ENCODE measurements at places on chromosomes 12 and 14.

GRCh38 chr14:33693237-33693636, 257.6 kb downstream of the EGLN3 start:
- peak; percentile 63 for DNase-seq

- DNase-seq = no peak
Observed at GRCh38 chr12:46930101-46930500, 104.3 kb upstream of the SLC38A4 start.

- DNase-seq = no peak
Observed at GRCh38 chr12:114285554-114285953, 120.4 kb downstream of the TBX5 start.

- DNase-seq = no peak
Observed at GRCh38 chr12:57717131-57717530, 21.4 kb downstream of the AGAP2 start.

GRCh38 chr12:42236017-42236416, 2.0 kb downstream of the YAF2 start:
- no peak for DNase-seq

DNA sequence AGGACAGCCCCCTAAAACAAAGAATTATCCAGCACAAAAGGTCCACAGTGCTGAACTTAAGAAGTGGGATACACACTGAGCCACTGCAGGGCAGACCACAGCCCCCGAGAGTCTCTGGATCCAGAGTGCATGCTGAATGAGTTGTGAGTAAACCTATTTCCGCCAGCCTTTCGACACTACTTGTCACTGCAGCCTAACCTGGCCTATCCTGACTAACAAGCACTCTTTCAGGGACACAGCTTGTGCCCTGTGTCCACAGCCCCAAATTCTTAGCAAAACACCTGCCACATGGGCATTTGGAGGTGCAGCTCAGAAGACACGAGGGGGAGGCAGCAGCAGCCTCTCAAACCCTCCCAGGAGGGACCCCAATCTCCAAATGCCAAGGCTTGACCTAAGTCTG, 31.3 kb downstream of the ITPK1 start:
- DNase-seq = no peak

DNA sequence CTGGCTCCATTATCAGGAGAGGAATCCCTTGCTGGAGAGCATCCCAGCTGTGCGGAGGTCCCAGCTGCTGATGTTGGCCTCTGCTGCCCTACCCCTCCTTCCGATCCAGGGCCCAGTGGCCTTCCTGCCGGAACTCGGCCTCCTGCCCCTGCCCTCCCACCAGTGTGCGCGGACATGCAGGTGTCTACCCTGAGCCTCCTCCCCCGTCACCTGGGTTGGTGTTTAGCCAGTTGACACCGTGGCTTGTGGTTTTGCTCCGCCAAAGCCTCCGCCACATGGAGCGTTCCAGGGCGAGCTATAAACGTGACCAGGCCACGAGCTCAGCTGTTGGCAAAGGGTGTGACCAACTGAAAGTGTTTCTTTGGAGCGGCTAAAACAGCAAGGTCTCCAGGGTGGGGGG, 1104.3 kb downstream of the BCL11B start:
- no peak for DNase-seq

DNA sequence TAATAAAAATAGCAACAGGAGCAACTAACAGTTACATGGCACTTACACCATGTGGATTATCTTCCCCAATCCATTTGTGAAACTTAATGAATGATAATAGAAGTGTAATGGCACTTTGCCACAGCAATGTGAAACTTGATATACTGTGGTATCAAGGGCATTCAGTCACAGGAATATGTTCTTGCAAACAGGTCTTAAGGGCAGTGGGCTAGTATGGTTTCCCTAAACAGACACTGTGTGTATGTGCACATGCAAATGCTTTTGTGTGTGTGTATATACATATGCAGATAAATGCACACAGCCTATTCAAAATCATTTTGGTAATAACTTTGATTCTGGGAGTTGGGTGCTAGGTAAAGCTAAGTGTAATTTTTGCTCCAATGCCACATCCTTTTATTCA, 26.2 kb upstream of the ARHGAP5 start:
- no peak for DNase-seq

- no peak for DNase-seq
Observed at GRCh38 chr12:112349431-112349830, 32.8 kb downstream of the HECTD4 start.

GRCh38 chr12:6810758-6811157, 10.9 kb upstream of the GPR162 start:
- DNase-seq = no peak

GRCh38 chr12:45235087-45236025, 19.5 kb downstream of the ANO6 start:
- DNase-seq = no peak

DNA sequence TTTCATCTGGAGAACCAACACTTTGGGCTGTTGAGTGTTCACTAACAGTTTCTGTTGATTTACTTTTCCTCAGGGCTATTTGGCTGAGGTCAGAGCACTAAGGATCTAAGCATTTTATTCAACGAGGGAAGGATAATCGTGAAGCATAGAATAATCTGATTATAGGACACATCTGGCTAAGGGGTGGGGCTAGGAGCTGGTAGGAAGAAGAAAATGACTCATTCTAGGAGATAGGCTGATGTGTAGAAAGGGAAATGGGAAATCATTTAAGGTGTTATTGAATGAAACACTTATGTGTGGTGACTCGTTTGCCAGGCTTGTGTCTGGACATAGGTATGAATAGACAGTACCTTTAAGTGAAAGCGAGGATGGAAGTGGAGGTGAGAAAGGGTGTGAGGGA, 167.2 kb downstream of the ETNK1 start:
- no peak for DNase-seq

GRCh38 chr14:77498984-77499527, 440 bp upstream of the ISM2 start:
- DNase-seq = no peak

DNA sequence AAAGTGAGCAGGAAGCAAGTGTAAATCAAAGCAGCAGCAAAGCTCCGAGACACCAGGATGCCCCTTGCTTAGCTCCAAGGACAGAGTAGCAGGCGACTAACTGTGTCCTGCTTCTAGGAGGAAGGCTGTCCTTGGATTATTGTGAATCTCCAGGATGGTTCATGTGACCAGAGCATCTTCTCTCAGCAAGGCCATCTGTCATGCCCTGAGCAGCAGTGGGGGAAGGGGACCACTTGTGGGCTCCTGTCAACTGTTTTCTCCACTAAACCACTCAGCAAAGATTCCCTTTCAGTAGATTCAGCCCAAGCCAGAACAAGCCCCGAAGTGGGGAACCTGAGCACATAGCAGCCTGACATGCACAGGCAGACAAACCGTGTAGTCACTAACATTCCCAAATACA, 19.4 kb downstream of the MAP3K9 start:
- no peak for DNase-seq

GRCh38 chr12:28794211-28794610, 354.9 kb upstream of the FAR2 start:
- DNase-seq = peak; percentile 20

- no peak for DNase-seq
Observed at GRCh38 chr14:76640923-76641395, 120.3 kb upstream of the VASH1 start.

DNA sequence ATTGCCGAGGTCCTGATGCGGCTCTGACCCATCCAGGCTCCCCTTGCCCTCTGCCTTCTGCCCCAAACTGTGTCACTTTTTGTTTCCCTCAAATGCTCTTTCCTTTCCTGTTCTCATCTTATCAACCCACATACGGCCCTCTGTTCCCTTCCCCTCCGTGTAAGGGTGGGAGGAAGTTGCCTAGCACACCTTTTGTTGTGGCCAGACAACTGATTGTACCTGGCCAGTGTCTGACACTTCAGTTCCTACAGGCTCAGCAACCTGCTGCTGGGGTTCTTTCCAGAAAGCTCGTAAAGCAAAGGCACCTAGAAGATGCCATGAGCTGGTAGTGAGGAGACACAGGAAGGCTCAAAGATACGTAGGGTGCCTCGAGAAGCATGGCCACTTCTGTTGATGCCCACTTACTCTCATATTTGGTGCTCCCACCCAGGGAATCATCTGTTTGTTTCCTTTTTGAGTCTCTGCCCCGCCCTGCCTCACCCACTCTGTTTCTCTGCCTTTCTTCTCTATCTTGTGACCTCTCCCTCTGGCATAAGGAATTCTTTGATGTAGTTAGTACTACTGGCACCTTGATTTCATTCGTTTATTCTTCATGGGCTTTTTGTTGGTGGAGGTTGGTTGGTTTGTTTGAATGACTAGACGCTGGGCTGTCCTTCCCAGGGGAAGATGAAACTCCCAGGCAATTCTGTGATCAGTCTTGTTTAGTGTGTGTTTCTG, 152.4 kb upstream of the FKBP4 start:
- DNase-seq = no peak

- no peak for DNase-seq
Observed at GRCh38 chr12:49632986-49633702, 9.8 kb downstream of the PRPF40B start.

- DNase-seq = no peak
Observed at GRCh38 chr14:22774011-22774706, 7.7 kb downstream of the OXA1L start.

DNA sequence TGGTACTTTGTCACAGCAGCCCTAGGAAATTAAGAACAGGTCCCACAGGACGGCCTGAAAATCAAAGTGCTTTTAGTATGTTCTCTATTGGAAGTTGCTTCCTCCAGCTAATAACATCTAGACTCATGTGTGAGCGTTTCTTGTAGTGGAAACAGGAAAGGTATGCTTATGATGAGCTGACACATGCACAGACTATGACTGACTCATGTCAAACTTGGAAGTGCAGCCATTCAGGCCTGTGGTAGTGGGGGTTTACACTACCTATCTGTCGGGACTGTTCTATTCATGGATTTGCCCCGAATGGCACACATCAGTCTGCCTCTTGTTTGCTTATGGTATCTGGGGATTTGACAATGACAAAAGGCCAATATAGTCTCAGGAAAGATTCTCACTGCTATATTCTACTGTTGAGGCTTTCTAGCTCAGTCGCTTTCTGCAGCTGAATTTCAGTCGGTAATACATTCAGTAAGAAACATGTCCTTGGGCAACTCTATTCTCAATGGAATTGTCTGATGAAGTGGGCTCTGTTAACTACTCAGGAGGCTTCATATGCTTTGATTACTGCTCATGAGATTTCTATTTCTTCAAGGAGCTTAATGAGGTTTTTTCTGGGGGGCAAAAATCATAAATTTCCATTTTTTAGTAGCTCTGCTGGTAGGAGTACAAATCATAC, 270.3 kb upstream of the DAAM1 start:
- DNase-seq = no peak

- peak; percentile 7 for DNase-seq
Observed at GRCh38 chr14:88660056-88660455, 97.2 kb downstream of the ZC3H14 start.

GRCh38 chr14:32650030-32650429, 288.6 kb upstream of the NPAS3 start:
- DNase-seq = no peak

DNA sequence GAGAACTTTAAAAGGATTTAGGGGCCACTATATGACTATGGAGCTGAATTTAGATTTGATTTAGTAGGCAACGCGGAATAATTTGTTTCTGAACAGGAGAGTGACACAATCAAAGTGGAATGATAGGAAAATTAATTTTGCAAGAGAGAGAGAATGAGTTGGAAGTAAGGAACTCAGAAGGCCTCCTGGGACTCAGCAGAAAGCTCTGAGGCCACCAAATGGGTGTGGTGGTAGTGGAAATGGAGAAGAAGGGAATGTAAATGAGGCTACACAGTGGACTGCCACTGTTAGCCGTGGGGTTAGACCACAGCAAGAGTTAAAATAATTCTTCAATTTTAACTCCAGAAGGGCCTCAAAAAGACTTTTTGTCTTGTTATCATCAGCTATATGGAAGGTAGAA, 102.7 kb downstream of the LRRK2 start:
- no peak for DNase-seq

DNA sequence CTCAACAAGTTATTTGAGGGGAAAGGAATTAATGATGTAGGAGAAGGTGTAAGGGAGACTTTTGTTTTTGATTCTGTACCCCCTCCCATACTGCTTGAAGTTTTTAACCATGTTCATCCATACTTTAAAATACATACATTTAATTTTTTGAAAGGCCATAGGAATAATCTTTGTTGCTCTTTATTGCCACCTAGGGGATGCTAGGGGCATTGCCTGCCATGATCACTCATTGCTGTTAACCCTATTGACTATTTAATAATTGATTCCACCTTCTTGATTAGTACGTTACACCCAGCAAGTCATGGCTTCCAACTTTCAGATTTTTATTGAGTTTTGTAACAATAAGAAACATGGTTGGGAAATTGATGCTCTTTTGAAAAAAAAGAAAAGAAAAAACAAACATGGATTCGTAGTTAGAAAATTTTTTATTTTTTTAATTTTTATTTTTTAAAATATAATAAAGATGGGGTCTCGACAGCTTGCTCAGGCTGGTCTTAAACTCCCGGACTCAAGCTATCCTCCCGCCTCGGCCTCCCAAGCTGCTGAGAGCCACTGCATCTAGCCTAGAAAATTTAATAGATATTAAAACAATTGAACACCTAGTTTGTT, 8.5 kb upstream of the PRKAB1 start:
- no peak for DNase-seq

DNA sequence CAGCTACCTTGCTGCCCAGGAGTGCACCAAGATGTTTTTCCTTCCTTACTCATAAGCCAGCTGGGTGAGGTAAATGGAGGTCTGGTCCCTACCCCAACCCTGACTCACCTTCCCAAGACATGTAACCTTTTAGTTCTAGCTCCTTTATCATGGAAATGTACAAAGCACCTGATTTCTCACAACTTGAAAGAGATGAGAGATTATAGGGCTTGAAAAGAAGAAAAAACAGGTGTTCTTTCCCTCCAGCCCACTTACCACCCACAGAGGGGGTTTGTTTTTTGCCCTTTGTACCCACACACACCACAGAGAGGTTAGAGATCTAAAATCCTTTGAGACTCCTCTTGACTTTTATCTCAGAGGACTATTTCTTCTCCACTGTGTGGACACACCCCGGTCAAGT, 21.1 kb downstream of the PLXNC1 start:
- DNase-seq = no peak

- no peak for DNase-seq
Observed at GRCh38 chr14:103070971-103071542, 13.0 kb upstream of the LBHD2 start.

GRCh38 chr12:16613199-16613598, 7.2 kb upstream of the LMO3 start:
- DNase-seq = no peak

- no peak for DNase-seq
Observed at GRCh38 chr12:77062846-77063461, 2.4 kb downstream of the E2F7 start.

DNA sequence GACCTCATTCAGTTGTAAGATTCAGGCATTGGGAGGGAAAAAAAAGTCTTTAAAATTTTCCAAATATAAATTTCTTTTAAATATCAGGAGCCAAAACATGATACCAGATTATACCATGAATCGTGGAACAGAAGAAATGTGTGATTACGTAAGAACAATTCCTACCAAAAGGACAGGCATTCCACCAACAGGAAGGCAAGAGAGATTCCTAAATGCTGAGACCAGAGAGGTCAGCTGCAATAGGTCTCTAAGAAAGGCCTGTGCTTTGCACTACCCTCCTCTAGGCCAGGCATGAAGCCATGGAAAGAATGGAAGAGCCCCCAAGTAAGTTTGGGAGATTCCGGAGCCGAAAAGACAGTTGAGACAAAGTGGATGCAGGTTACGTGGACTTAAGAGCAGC, 83.7 kb downstream of the PTGER2 start:
- peak; percentile 39 for DNase-seq

GRCh38 chr14:53432378-53432802, 279.3 kb upstream of the DDHD1 start:
- no peak for DNase-seq
